ENCODE measurements at places on chromosomes 3 and 15.

- DNase-seq = peak; percentile 87
Observed at GRCh38 chr15:45429941-45430792, 51.8 kb upstream of the GATM start.

DNA sequence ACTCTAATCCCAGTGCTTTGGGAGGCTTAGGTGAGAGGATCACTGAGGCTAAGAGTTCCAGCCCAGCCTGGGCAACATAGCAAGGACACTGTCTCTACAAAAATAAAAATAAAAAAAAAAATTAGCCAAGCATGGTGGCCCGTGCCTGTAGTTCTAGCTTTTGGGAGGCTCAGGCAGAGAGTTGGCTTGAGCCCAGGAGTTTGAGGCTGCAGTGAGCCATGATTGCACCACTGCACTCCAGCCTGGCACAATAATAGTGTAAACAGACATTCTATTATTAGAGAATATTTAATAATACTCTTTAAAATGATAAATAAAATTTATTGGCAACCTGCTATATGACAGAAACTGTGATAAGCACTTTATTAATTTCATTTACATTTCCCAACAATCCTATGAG is 908.9 kb downstream of the TUSC7 start:
- no peak for DNase-seq

GRCh38 chr3:183494341-183494740 is 61.2 kb downstream of the KLHL6 start:
- no peak for DNase-seq

- peak; percentile 48 for DNase-seq
Observed at GRCh38 chr15:74053941-74054529, 28.3 kb downstream of the GOLGA6A start.

DNA sequence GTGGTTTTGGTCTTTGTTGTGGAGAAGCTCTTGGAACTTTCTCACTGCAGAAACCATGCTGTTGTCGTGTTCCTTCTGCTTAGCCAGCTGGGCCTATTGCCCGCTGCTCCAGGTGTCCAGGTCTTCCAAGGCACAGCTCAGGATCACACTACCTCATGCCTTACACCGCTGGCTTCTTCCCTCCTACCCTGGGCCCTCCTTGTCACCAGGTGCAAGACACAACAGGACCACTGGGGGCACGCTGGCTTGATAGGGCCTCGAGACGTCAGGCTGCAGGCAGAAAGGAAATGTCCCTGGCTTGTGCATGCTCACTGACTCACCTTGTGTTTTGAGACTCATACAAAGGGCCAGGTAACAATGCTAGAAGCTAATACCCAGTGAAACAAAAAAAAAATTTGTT is 32.3 kb downstream of the PAQR9 start:
- DNase-seq = no peak

DNA sequence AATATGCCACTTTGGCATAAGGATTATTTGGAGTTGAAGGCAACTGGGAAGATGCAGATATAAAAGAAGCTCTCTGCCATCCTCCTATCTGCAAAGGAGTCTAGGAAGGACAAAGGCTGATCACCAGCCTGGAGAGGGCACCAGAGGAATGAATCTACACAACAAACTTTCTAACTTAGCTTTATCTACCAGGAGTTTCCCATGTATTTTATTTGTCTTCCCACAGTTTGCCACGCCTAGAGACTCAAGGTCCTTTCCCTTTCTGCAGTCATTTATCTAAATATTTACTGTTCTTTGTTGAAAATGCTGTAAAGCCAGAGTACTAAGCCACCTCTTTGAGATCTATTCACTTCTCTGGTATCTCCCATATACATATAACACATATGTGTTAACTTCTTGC is 32.2 kb downstream of the GPR176 start:
- DNase-seq = no peak

- DNase-seq = no peak
Observed at GRCh38 chr3:64079369-64080150, 56.3 kb upstream of the PSMD6 start.

- DNase-seq = no peak
Observed at GRCh38 chr15:26531489-26531888, 241.4 kb downstream of the GABRB3 start.

DNA sequence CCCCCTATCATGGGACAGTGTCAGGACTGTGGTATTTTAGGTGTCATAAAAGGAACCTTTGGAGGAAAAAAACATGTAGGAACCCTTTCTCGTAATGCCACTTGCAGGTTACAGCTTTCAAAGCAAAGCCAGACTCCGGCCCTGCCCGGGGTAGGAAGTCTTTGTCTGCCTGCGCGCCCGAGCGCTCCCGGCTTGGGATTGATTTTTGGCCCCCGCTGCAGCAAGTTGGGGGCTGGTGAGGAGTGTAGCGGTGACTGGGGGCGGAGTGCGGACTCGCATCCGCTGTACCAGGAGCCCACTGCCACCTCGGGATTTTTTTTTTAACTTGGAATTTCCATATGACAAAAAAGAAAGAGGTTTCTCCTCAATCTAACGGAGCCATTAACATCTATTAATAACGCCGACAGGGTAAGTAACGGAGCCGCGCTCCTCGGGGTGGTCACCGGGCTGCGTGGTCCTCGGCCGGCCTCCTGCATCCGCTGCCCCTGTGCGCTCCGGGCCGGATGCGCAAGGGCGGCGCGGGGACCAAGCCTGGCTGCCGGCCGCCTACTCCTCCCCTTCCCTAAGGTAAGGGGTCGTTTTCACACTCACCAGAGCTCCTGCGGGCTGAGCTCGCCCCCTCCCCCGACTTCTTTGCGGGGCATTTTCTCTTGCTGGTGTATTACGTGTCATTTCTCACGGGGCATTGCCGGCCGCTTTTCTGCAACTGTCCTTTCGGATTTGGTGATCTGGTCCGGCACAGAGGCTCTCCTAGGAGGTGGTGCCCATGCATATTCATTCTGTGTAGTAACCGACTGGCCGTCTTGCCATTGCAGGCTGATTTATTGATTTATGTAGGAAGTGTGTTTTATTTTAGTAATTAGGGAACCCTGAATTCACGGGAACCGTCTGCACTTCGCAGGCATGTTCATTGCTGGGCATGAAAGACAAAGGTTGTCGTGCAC is 219.8 kb upstream of the TOPAZ1 start:
- no peak for DNase-seq

- no peak for DNase-seq
Observed at GRCh38 chr3:180970931-180971330, 18.6 kb downstream of the DNAJC19 start.

DNA sequence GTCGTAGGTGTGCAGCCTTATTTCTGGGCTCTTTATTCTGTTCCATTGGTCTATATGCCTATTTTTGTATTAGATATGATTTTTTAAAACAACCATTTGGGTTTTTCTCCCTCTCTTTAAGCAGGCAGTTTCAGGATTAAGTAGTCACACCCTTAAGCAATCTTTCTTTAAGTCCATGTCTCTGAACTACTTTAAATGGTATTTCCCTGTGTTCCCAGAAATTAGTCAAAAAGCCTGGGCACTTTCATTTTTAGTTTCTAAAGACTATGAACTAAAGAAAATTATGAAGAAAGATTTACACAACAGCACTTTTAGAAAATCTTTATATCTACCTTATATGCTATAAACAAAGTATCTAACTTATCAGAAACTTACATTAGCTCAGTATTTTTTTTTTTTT is 110.3 kb downstream of the FAIM start:
- no peak for DNase-seq

- DNase-seq = no peak
Observed at GRCh38 chr3:141114179-141114745, 63.1 kb downstream of the SPSB4 start.

GRCh38 chr3:111808439-111808838 is 50.6 kb upstream of the PHLDB2 start:
- no peak for DNase-seq

GRCh38 chr3:21942328-21942727 is 191.3 kb upstream of the ZNF385D start:
- DNase-seq = no peak

- DNase-seq = no peak
Observed at GRCh38 chr3:2511356-2511755, 412.7 kb downstream of the CNTN4 start.

DNA sequence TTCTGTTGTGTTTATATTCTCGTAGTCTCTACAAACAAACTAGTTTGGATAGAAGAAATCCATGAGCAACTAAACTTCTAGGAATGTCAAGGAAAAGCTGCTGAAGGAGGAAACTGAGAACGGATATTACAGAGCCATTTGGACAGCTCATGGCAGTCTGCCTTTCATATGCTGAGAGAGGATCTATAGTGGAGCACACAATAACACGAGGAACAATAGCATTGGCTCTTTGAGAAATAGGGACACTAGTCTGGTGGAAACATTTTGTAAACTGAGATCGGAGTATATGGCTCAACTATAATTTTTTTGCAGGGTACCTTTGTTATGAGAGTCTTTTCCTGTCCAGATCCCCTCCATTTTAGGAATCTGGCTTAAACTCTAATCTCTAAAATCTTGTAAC is 200.5 kb downstream of the CLSTN2 start:
- no peak for DNase-seq

DNA sequence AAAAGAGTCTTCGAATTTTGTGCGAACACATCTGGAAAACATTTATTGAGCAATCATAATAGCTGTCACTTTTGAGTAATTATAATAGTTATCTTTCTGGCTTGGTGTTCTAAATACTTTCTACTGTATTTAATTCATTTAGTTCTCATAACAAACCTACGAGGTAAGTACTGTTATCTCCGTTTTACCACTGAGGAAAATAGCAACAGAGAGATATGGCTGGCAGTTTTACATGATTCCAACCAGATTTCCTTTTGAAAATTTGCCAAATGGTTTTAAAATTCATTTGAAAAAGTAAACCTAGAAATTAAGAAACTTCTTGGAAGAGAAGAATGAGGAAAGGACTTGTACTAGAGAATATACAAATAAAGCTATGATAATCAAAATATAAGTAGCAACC is 37.3 kb upstream of the MGA start:
- DNase-seq = no peak

GRCh38 chr15:51094606-51095569 is at the start of gene TNFAIP8L3:
Gene TNFAIP8L3, minus strand, starts transcription at chr15:51094906. Its CDS starts 311 bp downstream, at chr15:51094595.
- DNase-seq = no peak

GRCh38 chr3:138113326-138113725 is 2.1 kb downstream of the DZIP1L start:
- no peak for DNase-seq

- DNase-seq = no peak
Observed at GRCh38 chr15:85473455-85473854, 93.1 kb downstream of the AKAP13 start.

GRCh38 chr3:50436114-50436674 is 67.2 kb downstream of the CACNA2D2 start:
- peak; percentile 77 for DNase-seq

Data from activated gamma-delta T cell treated with Interleukin-2 at 50 U/mL for 16 hours (primary cell).